ENCODE measurements at places on chromosomes 12 and 14.

DNA sequence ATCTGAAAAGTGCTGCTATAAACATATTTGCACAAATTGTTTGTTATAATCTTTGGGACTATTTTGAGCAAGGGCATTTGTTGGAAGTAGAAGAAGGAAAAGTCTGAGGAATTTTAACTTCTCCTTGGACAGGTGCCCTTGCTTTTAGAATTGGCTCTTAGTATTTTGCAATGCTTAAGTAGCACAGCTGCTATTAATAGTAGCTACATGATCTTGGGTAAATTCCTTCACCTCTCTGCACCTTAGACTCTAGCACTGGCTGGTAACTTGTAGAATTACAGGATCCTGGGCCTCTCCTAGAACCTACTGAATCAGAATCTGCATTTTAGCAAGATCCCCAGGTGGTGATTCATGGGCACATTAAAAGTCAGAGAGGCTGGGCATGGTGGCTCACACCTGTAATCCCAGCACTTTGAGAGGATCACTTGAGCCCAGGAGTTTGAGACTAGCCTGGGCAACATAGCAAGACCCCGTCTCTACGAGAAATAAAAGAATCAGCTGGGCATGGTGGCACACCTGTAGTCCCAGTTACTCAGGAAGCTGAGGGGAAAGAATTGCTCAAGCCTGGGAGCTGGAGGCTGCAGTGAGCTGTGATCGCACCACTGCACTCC lies 10.8 kb upstream of the TMEM120B start:
- DNase-seq = no peak

GRCh38 chr14:94395888-94396574 lies 7.6 kb upstream of the SERPINA1 start:
- no peak for DNase-seq

DNA sequence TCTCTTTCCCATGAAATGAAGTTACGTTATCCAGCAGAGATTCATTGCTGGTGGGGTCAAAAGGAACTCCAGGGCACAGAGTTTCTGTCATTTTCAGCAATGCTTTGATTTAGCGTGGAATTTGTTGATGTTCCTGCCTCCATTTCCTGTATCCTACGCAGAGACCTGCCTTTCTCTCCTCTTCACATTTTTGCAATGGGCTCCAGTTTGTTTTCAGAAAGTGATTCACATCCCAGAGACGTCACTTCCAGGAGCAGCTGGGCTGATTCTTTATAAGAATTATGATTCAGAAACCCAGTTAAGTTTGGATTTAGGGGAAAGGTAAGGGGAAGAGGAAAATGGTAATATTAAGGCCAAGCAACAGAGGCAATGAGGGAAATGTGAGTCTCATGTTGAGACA lies 11.6 kb downstream of the RNASE10 start:
- DNase-seq = no peak

DNA sequence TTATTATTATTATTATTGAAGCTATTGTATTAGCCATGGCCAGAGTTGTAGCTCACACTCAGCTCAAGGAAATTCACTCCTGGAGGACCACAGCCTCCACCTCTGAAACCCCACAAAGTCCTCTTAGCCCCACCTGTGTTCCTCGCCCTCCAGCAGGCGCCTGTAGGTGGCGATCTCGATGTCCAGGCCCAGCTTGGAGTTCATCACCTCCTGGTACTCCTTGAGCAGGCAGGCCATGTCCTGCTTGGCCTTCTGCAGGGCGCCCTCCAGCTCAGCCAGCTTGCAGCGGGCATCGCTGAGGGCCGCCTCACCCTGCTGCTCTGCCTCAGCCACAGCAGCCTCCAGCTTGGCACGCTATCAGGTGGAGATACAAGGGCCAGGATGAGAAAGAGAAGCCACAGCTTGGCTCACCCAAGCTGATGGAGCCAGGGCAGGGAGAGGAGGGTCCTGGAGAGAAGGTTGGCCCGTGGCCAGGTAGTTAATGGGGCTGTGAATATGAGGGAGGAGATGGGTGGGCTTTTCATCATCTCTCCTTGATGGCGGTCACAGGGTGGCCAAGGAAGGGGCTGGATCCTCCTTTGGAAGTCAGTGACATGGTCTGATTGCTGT lies 5.1 kb downstream of the KRT85 start:
- DNase-seq = peak; percentile 22

DNA sequence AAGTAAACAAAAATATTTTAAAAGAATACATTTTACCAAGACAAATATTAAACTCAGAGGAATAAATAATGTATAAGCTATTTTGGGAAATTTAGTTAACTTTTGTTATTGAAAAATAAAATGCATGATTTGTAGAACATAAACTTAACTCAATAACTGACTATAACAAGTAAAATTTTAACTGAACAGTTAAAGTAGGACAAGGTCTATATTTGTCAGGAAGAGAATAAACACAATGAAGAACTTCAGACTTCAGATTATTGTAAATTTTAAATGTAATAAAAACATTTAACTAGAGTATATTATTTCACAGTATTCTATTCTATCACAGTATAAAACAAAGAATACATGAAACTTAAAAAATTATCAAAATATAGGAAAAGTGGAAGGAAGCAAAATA lies 948.8 kb upstream of the USP15 start:
- DNase-seq = no peak

All from kidney (tissue), 22 donors.